ENCODE measurements at places on chromosomes 2 and 18.

DNA sequence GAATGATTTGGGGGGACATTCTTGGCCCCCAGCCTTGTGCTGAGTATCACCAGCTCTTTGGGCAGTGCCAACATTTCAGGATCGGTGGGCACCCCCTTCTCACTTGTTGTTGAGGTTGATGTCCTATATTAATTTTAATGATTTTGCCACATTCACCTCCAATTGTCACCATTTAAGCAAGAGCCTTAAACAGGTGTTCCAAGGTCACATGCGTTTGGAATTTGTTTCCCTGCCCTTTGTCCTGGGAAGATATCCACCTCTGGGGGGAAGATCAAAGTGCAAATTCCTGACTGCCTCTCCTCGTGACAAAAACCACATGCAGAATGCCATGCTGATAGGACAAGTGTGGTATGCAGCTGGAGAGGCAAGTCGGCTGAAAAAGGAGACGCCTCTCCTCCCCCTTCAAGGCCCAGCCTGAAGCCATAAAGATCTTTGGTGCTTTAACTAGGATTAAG is 72.5 kb upstream of the ID2 start:
- no peak for DNase-seq

DNA sequence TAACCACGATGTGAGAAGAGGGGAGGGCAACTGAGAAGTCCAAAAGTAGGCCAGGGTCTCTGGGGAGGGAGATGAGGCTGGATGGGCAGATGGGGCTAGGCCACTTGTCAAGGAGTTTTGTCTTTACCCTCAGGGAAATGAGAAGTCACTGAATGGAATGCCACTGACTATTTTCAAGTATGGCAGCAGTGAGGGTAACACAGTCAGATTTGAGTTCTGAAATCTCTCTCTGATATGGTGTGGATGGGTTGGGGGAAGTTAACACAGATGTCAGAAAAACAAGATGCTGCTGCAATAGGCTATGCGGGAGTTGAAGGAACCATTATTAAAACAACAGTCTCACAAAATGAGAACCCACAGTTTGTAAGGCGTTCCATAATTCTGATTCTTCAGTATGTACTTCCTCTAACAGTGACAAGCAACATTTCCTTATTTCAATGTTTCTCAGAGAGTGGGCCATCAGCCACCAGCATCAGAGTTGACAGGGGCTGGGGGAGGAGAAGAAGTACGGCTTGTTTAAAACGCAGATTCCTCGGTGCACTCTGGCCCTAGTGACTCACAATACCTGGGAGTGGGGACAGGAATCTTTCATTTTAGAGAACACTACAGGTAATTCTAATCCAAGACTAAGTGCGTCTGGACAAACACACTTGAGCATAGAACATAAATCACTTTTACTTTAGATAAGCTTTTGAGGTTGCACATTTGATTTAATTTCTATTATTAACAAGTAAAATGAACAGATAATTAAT is 301.5 kb upstream of the LYPD1 start:
- no peak for DNase-seq

GRCh38 chr2:151052850-151053660 is 208.6 kb downstream of the RBM43 start:
- DNase-seq = no peak

- no peak for DNase-seq
Measured at GRCh38 chr18:45553723-45554388, 61.4 kb upstream of the SLC14A2 start.

GRCh38 chr2:54750040-54750439 is 26.6 kb downstream of the EML6 start:
- DNase-seq = no peak

DNA sequence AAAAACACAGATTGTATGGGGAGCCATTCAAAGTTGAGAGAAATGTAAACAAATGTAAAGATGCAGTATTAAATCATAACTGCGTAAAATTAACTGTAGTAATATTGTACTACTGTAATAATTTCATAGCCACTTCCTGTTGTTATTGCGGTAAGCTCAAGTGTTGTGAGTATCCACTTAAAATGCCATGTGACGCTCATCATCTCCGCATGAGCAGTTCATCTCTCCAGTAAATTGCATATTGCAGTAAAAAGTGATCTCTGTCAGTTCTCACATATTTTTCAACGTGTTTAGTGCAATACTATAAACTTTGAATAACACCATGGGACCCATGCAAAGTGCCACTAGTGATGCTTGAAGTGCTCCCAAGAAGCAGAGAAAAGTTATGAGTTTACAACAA is 41.8 kb upstream of the SP3 start:
- no peak for DNase-seq

DNA sequence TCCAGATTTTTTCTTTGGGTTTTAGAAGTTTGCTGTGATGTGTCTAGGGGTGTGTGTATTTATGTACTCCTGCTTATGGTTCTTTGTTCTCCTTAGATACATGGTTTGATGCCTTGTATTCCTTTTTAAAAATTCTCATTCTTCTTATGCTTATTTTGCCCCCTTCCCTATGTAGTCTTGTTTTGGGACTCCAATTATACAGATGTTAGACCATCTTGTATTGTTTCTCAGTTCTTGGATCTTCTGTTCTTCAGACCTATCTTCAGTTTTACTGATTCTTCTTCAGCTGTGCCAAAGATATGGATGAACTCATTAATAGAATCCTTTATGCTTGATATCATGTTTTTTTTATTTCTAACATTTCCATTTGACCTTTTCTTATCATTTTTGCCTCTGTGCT is 14.2 kb upstream of the MSL3B start:
- DNase-seq = no peak

DNA sequence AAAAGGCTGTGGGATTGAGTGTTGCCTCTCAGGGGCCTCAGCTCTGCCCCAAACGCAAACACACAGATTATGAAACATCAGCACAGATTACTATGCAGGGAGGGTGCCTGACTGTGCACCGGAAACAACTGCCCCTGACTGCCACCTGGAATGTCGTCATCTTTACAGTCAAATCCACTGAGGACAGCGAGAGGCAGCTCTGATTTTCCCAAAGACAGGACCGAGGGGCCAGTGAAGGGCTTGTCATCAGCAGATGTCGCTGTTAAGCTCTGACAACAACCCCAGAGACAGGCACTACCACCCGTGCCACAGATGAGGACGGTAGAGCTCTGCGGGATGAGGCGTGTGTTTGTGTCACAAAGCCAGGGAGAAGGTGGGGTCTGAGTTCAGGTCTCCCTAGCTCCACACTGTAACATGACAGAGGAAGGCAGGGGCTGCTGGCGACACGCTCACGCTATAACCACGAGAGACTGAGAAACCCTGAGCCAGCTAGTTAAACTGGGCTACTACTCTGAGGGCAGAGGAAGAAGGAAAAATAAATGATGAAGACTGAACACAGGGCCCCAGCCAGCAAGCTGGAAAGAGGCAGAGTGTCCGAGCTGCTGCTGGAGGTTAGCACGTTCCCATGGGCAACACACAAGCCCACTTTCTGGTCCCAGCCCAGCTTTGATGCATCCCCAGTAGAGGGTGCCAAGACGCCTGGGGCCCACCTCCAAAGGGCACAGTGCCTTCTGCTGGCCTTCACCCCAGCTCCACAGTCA is 47.0 kb downstream of the PARD6G start:
- DNase-seq = no peak

DNA sequence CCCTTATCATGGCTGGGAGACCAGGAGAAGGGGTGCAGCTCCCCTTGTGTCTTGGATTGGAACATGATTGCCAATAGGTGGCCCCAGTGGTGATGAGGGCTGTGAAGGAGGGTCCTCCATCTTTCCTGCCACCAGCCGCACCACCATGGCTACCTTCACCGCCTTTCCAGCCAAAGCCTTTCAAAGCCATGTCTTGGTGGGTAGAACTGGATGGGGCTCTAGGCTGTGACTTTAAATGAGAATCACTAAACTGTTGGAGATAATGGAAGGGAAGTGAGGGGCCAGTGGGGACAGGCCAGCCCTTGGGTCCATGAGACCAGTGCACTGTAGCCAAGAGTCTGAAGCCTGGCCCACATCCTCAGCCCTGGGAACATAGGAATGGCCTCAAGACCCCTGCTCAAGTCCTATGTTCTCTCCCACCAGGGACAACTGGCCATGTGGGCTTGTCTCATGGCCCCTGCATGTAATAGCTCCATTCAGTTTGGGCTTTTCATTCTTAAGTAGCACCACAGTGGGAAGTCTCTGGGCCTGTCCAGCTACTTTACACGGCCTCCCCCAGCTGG is 345.7 kb downstream of the DYSF start:
- DNase-seq = no peak

- no peak for DNase-seq
Measured at GRCh38 chr18:7291046-7291445, 60.2 kb downstream of the LRRC30 start.

GRCh38 chr2:160039166-160039903 is 23.1 kb downstream of the PLA2R1 start:
- DNase-seq = no peak

- DNase-seq = no peak
Measured at GRCh38 chr2:239905884-239906654, 119.1 kb downstream of the NDUFA10 start.

DNA sequence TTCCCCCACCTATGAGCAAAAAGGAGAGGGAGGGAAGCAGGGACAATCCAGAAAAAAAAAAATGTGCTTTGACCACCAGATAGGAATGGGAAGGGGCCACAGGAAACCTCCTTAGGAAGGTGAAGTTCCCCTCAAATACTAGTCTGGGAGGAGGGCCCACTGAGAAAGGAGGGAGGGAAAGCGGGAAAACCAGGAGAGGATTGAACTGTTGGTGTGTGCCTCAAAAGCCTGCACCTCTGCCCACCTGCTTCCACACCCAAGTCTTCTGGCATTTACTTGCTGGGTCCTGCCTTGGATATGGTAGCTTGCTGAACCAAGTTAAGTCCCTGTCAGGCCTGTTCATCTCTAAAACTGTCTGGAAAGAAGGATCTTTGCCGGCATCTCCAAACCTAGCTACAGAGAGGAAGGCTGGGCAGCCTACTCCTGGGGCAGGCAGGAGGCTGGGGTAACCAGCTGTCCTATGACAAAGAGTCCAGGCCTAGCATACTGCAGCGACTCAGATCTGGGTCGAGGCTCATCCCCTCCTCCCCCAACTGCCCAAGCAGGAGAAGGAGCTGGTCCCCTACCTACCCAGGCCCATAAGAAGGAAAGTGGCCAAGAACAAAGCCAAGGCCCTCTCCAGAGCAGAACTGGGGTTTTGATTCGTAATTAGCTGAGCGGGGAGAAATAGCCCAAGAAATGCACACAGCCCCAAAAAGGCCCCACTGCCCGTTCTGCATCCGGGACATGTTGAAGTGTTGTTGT is 3.0 kb downstream of the EN1 start:
- DNase-seq = no peak

DNA sequence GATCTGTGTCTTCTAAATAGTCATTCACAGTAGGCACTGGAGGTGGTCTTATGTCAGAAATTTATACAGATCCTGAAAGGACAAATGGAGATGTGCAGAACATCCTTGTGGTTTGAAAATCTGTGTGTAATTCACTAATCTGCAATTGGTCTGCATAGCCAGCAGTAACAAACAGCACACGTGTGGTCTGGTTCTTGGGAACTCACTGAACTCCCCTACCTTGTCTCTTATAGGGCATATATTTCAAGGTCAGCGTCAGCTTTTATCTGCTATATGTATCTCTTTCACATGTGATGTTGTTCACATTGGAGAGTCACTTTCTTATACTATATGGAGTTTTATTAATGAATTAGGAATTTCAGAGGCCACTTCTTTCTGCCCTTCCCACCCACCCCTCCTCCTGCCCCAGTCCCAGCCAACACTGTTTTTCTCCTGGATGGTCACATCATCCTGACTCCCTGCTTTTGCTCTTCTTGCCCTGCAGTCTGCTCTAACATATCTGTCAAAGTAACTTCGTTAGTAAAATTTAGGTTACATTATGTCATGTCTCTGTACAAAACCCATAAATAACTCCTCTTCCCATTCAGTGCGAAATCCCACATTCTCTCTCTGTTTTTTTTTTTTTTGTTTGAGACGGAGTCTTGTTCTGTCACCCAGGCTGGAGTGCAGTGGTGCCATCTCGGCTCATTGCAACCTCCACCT is 35.4 kb upstream of the CABYR start:
- DNase-seq = no peak

- DNase-seq = no peak
Measured at GRCh38 chr2:207871506-207871905, 101.8 kb upstream of the FZD5 start.

- no peak for DNase-seq
Measured at GRCh38 chr2:220811952-220812570, 760.0 kb downstream of the EPHA4 start.

DNA sequence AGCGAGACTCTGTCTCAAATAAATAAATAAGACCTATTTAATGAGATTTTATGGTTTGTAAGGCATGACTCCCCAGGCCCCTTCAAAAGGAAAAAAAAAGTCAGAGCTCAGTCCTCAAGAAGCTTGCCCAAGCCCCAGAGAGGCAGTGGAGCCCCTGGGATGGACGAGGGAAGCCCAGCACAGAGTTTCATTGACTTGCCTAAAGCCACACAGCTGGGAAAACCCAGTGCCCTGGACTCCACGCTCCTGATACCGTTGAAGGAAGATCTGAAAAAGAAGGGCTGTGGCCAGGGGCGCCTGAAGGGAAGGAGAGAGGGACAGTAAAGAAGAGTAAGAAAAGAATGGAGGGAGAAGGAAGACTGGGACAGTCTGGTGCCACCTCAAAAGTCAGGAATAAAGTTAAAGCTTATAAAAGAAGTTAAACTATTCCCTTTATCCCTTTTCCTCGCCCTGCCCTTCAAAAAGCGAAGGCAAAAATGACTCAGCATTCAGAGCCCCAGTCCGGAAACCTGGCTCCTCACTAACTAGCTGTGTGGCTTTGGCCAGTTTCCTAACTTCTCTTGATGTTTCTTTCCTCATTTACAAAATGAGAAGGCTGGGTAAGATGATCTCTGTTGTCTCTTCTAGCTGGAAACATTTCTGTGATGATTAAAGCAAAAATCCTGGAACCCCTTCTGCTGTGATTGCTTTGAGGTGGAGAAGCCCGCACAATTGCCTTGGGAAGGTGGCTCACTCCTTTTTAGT is 46.7 kb downstream of the LYPD1 start:
- no peak for DNase-seq

- peak; percentile 40 for DNase-seq
Measured at GRCh38 chr2:234308813-234309195, 188.1 kb downstream of the ARL4C start.

GRCh38 chr18:61900504-61901281 is 7.9 kb upstream of the RNF152 start:
- no peak for DNase-seq

DNA sequence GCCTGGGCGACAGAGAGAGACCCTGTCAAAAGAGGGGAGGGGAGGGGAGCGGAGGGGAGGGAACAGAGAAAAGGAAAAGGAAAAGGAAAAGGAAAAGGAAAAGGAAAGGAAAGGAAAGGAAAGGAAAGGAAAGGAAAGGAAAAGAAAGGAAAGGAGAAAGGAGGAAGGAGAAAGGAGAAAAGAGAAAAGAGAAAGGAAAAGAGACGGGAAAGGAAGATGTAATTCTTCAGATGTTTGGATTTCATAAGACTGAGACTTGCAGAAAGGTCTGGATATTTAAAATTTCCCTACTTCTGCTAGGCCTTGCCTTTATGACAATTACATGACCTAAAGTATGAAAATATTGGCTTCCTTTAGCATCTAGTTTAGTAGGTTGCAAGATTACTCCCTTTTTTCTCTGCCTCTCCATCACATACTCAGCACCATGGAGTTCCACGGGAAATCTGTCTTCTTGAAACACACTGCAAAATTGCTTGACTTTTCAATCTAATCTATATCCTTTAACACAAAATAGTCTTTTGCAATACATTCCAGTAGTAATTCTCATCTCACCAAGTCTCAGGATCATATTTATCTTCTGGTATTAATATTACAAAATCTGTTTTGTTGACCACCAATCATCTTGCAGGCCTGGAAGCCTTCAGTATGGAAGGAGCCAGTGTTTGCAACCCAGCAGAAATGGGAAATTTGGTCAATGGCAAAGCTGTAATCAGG is 383.5 kb downstream of the ZEB2 start:
- no peak for DNase-seq

All from stimulated activated CD4-positive, alpha-beta T cell treated with anti-CD3 and anti-CD28 coated beads, Interleukin-4, amount 100 ng/mL, for 4 hours (primary cell).